ENCODE measurements at places on chromosomes 11 and 22.

GRCh38 chr11:107953446-107953845 lies 25.2 kb downstream of the RAB39A start:
- no peak for DNase-seq

- no peak for DNase-seq
Observed at GRCh38 chr11:81658722-81659121, 1074.9 kb downstream of the FAM181B start.

DNA sequence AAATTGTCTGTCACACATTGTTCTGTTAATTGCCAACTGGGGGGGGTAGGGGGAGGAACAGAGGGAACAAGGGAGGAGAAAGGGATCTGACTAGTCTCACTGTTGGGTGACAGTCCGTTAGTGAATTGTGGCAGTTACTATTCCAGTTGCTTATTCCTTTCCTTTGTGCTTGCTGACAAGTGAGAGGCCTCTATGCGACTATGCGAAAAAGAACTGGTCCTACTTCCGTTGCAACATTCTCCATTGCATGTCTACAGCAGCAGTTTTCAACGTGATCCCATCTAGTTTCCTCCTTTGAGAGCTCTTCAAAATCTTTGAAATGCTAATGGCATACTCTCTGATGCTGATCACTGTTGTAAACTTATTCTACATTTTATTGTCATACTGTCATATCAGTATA lies 672.2 kb downstream of the LRRC4C start:
- DNase-seq: no peak

DNA sequence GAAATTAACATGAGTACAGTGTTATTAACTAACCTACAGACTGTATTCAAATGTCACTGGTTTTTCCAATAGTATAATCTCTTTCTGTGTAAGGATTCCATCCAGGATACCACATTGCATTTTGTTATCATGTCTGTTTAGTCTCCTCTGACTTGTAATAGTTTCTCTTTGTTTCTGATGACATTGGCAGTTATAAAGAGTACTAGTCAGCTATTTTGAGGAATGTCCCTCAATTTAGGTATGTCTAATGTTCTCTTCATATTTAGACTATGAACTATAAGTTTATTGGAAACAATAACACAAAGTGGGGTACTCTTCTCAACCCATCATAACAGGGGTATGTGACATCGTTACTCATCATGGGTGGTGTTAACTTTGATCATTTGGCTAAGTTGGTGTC lies 20.3 kb upstream of the ME3 start:
- no peak for DNase-seq

- no peak for DNase-seq
Observed at GRCh38 chr11:117587416-117587815, 209.6 kb downstream of the DSCAML1 start.

DNA sequence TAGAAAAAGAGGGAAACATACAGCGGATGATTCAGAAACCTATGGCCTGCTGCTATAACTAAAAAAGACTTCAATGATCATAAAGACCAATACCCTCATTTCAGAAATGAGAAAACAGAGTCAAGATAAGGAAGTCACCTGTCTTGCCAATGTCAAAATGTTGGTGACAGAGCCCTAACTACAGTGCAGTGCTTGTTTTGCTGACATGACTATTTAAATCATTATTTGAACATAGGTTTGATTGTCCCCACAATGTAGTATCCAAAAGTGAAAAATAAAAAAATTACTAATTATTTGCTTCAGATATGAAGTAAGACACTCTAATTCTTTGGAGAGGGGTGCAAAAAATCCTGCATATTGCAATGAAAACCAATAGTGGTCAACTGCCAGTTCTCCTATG lies 115.7 kb downstream of the SOX6 start:
- DNase-seq: no peak

- DNase-seq: no peak
Observed at GRCh38 chr11:96219981-96220623, 122.9 kb downstream of the MAML2 start.

DNA sequence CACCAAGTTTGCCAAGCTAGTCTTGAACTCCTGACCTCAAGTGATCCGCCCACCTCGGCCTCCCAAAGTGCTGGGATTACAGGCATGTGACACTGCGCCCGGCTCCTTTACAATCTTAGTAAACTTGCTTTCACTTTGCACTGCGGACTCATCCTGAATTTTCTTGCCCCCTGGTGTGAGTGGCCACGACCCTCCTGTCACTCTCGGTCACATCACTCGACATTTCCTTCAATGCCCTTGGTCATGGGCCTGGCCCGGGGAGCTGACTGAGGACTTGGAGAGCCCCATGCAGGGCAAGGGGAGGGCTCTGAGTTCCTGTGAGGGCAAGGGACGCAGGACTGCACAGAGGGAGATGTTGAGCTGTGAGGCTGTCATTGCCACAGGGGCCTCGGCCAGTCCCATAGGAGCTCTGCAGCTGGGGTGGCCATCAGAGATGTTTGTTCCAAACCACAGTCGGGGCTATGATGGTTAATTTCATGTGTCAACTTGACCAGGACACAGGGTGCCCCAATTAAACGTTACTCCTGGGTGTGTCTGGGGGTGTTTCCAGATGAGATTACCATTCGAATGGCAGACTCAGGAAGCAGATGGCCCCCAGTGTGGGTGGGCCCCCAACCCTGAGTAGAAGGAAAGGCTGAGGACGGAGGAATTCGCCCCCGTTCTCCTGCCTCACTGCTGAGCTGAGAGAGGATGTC lies 21.2 kb downstream of the A4GALT start:
- DNase-seq: no peak

GRCh38 chr11:10599388-10600175 lies 31.1 kb upstream of the LYVE1 start:
- DNase-seq: no peak

- DNase-seq: peak; percentile 56
Observed at GRCh38 chr11:45332276-45332934, 46.3 kb upstream of the SYT13 start.

- no peak for DNase-seq
Observed at GRCh38 chr11:46002189-46002588, 79.7 kb downstream of the LARGE2 start.

GRCh38 chr11:130638033-130638432 lies 189.6 kb downstream of the ADAMTS15 start:
- no peak for DNase-seq

DNA sequence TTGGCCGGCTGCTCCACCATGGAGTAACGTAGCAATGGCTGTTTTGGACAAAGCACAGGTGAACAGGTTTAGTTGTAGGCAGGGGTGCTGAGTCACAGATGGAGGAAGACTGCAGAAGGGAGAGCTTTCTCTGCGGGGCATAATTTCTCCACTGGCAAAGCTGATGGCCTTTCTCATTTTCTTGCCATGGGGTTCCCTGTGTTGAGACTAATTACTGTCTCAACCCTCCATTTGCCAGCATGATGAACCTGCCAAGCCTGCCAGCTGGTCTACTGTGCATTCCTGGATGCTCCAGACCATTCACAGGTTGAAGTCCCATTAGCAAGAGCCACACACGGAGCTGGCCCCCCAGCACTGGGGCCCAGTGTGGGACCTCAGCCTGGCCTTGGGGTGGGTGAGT lies 202.4 kb downstream of the BARX2 start:
- DNase-seq: no peak

DNA sequence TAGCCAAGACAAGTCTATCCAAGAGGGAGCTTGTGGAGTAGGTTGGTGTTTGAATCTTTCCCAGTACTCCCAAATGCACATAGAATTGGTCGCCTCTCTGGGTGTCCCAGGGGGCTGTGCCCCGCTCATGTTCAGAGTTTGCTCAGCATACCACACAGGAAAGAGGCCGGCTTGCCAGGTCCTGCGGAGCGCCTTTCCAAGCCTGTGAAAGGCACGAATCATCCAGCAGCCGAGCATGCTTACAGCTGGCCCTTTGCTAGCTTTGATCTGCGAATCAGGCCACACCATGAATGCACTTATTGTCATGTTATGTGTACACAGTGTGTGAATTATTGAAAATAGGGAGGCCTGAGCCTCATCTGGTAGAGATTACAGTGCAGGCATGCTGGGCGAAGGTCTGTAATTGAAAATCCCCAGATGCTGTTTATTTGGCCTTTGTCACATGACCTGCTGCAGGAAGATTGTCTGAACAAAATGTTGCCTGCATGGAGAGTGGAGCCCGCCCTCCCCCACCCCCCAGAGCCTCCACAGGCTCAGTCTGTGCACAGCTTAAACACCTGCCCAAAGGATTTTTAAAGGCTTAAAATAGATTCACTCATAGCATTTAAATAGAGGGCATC lies 163.3 kb upstream of the RASSF10 start:
- peak; percentile 74 for DNase-seq

GRCh38 chr22:37569921-37570660 lies 9.8 kb downstream of the LGALS2 start:
- DNase-seq: no peak

GRCh38 chr11:69240332-69241074 lies 53.5 kb upstream of the MYEOV start:
- DNase-seq: no peak

DNA sequence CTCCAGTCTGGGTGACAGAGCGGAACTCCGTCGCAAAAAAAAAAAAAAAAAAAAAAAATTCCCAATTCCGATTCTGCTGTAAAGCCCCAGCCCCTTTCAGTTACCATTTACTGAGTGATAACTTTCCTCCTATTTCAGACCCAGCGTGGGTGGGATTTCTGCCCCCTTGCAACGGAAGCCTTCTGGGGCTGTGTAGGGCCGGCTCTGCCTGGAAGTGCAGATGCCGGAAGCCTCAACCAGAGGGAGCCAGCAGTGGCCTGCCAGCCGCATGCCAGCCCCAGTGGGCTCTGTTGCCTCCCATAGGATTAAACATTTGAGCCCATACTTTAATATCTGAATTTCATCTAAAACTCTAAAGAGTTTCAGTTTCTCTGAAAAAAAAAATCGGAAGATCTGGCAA lies 60.0 kb upstream of the NUP50 start:
- no peak for DNase-seq

- no peak for DNase-seq
Observed at GRCh38 chr11:74347381-74347780, 35.9 kb upstream of the P4HA3 start.

DNA sequence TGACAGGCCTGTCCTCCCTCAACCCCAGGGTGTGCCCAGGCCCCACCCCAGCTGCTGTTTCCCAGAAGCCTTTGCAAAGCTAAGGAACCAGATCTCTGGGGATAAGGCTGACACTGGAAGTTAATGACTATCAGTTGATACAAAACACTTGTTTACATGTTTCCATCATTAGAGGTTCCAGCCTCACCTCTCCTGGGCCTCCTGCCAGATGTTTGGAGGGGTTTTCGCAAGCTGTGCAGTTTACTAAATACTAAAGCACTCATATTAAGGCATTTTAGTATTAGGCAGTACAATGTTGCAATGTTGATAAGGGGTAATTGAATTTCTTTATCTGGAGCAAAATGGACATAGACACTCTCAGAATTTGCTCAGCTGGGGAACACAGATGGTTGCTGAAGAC lies 218.7 kb downstream of the INSC start:
- no peak for DNase-seq

GRCh38 chr22:41403532-41404318 lies 22.0 kb downstream of the TEF start:
- peak; percentile 75 for DNase-seq

GRCh38 chr22:23029521-23030228 lies 40.6 kb upstream of the GNAZ start:
- no peak for DNase-seq

DNA sequence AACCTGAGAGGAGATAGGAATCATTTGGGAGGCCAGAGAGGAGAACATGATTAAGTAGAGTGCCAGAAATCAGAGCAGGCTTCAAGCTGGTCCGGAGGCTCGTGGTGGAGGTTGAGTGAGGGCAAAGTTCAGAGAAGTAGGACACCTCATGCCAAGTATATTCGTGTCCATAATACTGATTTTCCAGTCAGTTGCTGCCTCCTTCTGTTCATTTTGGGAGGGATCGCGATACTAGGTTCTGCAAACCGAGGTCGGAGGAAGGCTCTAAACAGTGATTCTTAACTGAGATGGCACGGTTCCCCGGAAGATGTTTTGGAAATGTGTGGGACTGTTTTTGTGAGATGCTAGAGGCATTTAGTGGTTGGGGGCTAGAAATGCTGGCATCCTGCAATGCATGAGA lies 13.6 kb upstream of the CD3E start:
- no peak for DNase-seq

GRCh38 chr11:34274712-34275398 lies 83.0 kb downstream of the ABTB2 start:
- DNase-seq: peak; percentile 9

GRCh38 chr22:29072979-29073617 lies at the start of gene KREMEN1:
Gene KREMEN1, plus strand, starts transcription at chr22:29073035. Its CDS starts 96 bp downstream, at chr22:29073131.
- no peak for DNase-seq

DNA sequence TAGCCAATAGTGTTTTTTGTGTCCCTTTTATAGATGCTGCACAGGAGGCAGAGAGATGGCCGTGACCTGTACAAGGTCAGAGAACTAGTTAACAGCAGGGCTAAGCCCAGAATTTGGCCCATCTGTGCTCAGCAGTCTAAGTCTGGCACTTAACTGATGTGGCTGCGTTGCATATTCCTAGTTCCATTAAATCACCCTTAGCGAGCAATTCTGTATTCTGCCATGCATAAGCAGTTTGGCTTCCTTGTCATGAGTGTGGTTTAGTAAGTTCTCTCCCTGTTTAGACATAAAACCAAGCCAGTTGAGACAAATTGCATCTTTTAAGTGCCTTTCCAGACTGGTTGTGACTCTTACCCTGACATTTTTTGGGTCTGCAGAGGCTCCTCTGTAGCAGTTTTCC lies 230.6 kb upstream of the TENM4 start:
- DNase-seq: no peak

DNA sequence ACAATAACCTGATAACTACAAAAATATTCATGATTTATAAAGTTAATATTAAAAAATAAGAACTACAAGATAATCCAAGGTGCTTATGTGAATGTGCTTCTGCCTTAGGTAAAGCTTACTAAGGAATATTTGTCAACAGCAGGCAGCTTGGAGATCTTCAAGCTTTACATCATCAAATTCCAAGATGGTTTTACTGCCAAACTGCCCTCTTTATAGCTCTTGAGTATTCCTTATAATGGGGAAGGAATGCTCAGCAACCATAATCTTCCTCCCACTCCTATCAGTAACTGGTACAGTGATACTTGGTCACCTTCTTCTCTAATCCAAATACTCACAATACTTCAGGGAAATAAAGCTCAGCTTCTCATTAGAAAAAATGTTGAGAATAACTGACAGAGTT lies 30.1 kb downstream of the SBF2 start:
- DNase-seq: no peak

DNA sequence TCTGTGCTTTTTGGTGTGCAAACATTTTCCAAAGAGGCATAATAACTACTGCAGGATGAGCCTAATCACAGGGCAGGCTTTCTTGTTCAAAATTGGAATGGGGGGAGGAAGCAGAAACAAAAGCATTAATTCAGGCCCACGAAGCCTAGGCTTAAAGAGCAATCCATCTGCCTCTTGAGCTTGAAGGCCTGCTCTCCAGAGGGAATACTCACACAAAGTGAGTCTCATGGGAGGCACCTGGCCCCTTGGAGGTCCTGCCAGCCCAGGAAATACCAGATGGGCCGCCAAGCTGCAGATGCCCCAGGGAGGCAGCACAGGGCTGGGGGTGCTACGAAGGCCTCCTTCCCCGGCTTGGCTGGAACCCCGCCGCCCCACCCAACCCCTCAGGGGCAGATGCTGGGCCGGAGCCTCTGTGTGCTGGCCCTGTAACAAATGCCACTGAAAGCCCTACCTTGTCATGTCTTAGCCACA lies 39.3 kb upstream of the COMT start:
- DNase-seq: no peak

GRCh38 chr22:36743591-36744412 lies 32.1 kb downstream of the IFT27 start:
- DNase-seq: no peak

Measured in NCI-H446 treated with DMSO at 0.1 percent for 48 hours (cell line).